Psoas muscle (tissue), 8 donors: ENCODE measurements at places on chromosomes 11 and 22.

- DNase-seq: no peak
Observed at GRCh38 chr11:128523641-128524040, 63.7 kb downstream of the ETS1 start.

DNA sequence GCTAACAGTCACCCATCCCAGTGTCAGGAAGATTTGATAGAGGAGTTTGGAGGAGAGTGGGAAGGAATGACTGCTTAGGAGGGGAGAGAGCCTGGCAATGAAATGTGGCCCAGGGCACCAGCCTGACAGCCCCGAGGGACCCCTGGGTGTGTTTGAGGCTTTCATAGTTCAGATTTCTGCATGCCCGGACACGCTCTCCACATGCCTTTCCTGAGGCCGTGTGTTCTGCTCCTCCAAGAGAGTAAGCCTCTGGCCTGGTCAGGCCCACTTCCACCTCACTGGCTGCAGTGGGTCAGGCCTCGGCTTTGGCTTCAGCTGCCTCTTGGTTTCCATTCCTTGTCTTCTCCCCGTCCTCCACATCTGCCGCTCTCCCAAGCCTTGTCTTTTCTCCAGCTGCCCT, 78.4 kb downstream of the C22orf31 start:
- DNase-seq: no peak

DNA sequence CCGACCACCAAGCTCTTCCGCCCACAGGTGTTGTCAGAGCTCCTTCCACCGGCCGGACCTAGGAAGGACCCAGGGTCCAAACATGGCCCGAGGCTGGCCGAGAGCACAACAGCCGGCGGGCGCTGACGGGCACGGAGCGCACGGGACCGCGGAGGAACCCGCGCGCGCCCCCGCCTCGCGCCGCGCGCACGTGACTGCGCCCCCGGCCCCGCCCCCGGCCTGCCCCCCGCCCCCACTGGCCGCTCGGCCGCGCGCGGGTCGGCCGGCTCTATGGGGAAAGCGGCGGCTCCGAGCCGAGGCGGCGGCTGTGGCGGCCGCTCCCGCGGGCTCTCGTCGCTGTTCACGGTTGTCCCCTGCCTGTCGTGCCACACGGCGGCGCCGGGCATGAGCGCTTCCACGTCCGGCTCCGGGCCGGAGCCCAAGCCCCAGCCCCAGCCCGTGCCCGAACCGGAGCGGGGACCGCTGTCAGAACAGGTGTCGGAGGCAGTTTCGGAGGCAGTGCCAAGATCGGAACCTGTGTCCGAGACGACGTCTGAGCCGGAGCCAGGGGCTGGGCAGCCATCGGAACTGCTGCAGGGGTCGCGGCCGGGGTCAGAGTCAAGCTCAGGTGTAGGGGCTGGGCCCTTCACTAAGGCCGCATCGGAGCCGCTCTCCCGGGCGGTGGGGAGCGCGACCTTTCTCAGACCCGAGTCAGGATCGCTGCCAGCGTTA, at the start of gene OSBP2:
Gene OSBP2 (plus strand): TSS at position 235 of the 711 bp plus-strand sequence. CDS start 36 bp downstream, at position 271.
- DNase-seq: peak; percentile 64

DNA sequence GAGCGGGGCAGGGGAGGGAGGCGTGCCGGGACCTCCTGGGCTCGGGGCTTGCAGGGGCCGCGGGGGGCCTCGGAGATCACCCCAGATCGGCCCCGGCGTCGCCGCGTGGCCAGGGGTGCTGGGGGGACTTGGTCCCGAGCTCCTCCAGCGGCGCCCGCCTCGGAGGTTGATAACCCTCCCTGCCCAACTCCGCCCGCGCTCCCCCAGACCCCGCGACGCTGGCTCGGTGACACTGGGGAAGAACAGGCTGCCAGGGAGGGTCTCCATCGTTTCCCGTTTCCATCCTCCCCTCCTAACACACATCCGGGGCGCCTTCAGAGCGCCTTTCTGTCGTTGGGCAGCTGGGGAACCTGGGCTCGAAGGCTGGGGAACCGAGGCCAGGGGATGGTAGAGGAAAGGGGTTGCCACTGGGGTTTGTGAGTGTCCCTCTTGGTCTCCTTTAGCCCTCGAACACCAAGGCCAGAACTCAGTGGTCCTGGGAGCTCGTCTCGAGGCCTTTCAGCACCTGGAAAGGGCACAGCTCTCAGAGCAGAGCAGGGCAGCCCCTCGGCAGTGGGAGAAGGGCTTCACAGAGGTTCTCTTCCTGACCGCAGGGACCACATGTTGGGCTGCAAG, 431 bp downstream of the SLC37A2 start:
- DNase-seq: no peak

GRCh38 chr11:132332521-132332920, 962.1 kb downstream of the NTM start:
- DNase-seq: no peak

- DNase-seq: no peak
Observed at GRCh38 chr11:131365329-131365930, 5.0 kb upstream of the NTM start.

- DNase-seq: peak; percentile 83
Observed at GRCh38 chr11:130213143-130213978, 53.8 kb downstream of the ST14 start.

GRCh38 chr22:33747576-33748180, 172.6 kb downstream of the LARGE1 start:
- DNase-seq: no peak
